ENCODE measurements at places on chromosomes 6 and 20.
A peak's percentile ranks its signal among the peaks of the same experiment; 100 is the strongest.

- DNase-seq, result no peak
Observed at GRCh38 chr6:133359256-133359655, 118.1 kb downstream of the EYA4 start.

- DNase-seq, result peak; percentile 25
Observed at GRCh38 chr20:36773107-36773596, 411 bp downstream of the DSN1 start.

DNA sequence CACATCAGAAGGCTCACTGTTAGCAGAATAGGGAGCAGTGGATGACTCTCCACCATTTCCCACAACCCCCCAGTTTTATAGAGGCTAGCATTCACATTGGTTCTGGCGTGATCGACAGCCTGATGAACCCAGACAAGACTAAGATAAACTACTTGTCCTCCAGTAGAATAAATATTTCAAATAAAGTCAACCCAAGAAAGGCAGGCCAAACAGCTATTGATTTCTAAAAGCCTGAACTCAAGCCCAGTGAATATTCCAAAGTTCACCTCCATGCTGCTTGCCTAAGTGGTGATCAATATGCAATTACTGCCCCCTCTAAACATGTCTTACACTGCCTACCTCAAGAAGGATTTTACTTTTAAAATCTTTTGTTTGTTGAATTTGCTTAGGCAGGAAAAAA lies 104.5 kb downstream of the CTNNBL1 start:
- no peak for DNase-seq

DNA sequence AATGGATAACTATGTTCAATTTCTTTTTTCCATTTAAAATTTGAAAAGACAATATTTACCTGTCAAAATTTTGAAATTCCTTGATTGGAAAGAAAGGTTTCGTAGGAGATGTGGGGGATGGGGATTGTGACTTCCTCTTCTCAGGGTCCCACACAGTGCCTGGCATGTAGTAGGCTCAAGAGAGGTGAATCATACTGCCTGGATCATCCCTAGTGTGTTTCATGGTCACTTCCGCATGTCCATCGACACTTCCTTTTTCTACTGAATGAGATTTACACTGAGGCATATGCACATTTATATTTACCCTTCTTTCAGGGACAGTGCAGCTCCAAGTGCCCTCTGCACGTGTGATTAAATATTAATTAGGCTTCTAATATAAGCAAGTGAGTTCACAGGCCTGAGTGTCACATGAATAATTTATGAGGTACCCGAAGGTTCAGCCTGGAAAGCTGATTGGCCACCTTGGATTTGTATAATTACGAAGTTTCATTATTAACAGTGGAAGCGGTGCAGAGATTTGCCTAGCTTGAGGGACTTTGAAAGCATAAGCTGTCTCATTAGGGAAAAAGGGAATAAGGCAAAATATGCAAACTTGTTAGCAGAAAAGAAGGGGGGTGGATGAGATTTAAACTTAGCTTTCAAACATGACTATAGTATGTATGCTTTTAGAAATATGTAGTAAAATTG lies 177.5 kb upstream of the MMS22L start:
- no peak for DNase-seq

DNA sequence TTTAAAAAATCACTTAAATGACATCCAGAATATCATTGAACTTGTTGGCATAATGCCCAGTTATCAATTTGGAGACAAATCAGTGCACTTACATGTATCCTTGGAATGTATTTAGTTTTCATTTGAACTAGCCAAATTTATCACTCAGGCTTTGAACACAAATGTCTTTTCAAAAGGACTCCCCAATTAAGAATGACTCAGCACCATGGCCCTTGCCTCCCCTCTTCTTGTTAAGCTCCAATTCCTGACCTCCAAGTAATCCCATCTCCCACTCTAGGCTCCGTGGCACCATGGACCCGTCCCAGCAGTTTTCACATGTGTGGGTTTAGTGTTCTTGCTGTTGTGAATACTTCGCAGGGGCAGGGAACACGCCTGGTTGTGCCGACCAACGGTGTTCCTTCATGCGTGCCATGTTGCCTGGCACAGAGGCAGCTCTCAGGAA lies 2.7 kb downstream of the AKAP12 start:
- peak; percentile 31 for DNase-seq

DNA sequence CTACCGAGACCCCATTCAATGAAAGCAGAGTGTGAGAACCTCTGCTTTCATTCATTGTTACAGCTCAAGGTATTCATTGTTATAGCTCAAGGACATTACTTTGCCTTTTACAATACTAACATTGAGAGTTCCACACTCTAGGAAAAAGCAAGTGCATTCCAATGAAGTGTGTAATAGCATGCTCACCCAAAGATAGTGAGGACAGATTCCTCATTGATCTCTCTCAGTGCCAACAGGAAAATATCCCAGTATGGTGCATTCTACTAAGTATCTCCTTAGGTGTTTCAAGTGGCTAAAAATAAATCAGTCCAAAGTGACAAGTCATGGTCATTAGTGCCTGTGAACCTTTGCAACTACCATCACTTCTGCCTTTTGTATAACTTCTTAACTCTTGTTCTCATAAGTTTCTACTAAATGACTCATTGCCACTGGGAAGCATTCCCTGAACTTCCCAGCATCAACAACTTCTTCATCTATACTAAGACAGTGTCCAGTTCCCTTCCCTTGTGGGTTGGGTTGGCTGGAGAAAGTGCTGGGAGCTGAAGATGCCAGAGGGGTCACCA lies 140.7 kb upstream of the STXBP5 start:
- DNase-seq, result no peak

GRCh38 chr20:39378776-39379175 lies 416.6 kb downstream of the DHX35 start:
- no peak for DNase-seq

GRCh38 chr20:16100111-16100510 lies 473.1 kb downstream of the KIF16B start:
- no peak for DNase-seq

- DNase-seq, result no peak
Observed at GRCh38 chr6:56694002-56694401, 51.3 kb upstream of the DST start.

DNA sequence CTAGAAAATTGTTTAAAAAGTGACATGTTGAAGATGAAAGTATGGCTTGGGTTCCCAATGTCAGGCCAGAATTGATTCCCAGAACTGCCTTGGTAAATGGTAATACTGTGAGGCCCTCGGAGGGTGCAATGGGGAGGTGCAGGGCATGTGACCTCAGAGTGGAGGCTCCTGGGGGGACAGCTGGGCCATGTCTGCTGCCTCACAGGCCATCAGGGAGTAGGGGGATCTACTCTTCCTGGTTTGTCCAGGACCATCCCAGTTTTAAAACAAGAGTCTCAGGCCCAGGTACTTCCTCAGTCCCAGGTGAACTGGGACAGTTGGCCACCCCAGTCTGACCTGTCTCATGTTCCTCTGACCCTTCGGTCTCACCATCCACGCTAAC lies 55.3 kb upstream of the SNX9 start:
- DNase-seq, result no peak

DNA sequence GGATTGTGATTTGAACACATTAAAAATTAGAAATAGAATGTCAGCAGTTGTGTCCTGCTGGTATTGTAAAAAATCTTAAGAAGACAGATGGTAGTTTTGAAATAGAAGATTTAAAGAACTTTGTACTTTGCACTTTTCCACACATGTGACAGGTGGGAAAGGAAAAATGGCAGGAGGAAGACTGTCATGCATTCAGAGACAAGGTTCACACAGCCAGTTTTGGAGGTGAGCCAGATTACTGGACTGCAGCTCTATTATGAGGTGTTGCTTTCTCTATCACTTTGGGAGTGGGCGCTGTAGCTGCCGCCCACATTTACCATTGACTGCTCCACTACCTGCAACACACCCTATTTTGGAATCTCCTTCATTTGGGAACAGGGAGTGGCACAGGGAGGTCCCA lies 12.1 kb upstream of the NDUFAF4 start:
- no peak for DNase-seq

- no peak for DNase-seq
Observed at GRCh38 chr6:162468326-162468725, 259.2 kb downstream of the PRKN start.

DNA sequence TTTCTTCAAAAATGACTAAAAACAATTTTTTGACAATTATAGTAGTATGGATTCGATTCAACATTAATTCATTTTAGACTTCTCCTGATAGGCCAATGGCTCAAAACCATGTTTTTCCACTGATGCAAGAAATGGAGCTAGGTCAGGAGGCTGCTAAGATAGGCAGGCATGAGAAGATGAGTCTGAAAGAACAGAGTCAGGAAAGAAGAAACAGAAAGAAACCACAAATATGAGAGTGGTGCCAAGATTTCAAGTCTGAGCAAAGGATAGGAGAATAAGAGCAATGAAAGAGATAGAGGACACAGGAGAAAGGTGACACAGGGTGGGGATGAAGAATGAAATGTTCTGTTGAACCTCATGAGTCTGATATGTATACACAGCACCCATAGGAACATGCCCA lies 112.2 kb downstream of the TASP1 start:
- DNase-seq, result no peak

DNA sequence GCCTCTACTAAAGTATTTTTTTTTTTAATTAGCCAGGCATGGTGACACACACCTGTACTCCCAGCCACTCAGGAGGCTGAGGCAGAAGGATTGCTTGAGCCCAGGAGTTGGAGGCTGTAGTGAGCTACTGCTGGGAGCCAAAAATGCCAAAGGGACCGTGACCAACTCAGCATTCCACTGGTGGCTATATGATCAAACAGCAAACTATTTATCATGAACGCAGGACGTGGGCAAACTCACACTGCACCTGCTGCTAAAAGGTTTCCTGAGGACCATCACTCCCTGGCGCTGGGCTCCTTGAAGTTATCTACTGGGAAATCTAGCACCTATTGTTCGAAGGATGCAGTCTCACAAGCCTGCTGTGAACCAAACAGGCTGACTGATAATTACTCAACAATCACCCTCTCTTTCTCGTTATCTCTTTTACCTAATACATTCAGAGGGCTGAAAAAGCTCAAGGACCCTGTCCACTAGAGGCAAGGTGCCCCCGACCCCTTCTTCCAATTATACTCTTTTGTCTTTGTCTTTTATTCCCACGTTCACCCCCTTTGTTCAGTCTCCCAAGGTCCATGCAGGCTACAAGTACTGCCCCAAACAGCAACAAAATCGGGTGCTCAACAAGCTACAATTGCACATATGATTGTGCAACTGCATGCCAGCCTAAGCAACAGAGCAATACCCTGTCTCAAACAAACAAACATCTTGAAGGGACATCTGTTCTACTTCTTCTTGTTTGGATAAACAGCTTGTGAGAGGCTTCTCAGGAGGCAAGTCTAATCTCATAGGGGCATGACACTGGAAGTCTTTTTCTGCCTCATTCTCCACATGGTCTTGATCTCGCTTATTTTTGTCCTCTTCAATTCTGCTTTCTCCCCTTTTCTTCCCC lies 47.7 kb upstream of the PLN start:
- DNase-seq, result no peak

DNA sequence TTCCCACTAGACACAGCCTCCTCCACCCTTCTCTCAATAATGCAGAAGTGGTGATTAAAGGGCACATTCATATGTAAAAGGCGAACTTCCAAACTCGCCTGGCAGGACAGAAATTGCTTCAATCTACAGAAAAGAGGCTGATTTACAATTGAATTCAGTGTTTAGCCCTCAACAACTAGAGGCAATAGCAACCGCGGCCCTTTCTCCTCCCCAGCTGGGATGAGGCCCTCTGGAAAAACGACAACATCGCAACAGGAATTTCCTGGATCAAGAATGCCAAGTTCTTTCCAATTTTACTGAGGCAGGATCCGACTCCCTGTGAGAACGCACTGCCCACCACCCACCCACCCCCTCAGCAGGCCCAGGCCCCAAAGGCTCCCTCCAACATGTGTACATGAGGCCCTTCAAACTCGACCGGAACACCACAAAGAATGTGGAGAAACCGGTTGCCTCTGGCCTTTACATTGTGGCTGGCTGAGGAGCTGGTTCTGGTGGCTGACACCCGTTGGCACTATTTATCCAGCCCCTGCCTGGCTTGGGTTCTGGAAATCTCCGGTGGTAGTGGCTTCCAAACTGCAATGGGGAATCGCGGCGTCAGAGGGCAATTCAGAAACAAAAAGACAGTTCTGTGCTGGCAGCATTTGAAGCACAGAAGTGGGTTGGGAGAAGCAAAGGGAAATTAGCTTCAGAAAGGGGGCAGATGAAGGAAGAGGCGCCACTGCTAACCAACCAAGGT lies 36.8 kb downstream of the ZMYND8 start:
- peak; percentile 61 for DNase-seq

- DNase-seq, result no peak
Observed at GRCh38 chr6:93417421-93418013, 1.8 kb downstream of the EPHA7 start.

DNA sequence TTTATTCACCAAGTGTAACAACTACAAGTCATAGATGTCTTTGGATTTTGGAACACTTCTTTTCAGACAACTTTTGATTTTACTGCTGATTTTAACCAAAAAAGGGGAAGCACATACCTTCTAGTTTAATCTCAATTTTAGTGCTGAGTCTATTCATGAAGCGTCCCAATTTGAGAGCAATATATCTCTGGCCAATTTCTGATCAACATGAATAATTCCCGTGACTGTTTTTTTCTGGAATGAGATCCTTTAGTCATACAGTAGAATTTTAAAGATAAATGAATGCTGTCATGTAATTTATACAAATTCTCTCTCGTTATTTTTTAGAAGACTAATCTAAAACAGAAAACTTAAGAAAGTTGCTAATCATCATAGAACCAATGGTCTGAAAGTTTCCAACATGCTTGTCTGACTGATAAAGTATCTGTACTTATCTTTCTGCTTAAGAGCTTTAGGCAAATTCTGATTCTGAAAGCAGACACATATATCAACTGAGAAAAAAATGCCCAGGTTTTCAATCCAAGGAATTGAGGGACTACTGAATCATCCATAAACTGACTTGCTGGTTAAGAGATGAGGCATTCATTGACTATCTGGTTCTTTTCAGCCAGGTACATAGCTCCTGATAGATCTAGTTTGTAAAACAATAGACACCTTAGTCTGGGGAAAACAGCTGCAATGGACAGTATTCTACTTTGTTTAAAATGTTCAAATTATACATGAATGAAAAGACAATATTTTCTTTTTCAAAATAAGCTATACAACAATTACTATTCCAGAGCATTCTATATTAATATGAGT lies 657.5 kb downstream of the RFPL4B start:
- no peak for DNase-seq

- DNase-seq, result no peak
Observed at GRCh38 chr6:165973473-165973872, 194.2 kb downstream of the TBXT start.

GRCh38 chr20:3796477-3797225 lies 541 bp downstream of the CDC25B start:
- DNase-seq, result peak; percentile 1

Data from neural progenitor cell (in vitro differentiated cells).